ENCODE measurements at places on chromosomes 5 and 9.

DNA sequence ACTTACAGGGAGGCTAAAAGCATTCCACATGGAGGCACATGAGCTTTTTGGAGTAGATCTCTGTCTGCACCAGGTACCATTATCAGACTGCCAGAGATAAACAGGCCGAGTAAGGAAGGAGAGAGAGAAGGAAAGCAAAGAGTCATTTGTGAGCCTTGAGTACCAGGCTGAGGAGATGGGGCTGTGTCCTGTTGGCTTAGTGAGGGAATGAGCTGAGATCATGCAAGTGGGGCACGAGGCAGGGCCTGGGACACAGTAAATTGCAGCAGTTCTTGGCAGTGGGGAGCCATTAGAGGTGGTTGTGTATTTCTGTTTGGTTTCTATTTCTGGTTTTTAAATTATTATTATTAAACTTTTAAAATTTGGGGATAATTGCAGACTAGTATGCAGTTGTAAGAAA, 53.3 kb downstream of the TSTD2 start:
- DNase-seq, result no peak

- no peak for DNase-seq
Observed at GRCh38 chr5:178356431-178356872, 123.8 kb upstream of the PHYKPL start.

DNA sequence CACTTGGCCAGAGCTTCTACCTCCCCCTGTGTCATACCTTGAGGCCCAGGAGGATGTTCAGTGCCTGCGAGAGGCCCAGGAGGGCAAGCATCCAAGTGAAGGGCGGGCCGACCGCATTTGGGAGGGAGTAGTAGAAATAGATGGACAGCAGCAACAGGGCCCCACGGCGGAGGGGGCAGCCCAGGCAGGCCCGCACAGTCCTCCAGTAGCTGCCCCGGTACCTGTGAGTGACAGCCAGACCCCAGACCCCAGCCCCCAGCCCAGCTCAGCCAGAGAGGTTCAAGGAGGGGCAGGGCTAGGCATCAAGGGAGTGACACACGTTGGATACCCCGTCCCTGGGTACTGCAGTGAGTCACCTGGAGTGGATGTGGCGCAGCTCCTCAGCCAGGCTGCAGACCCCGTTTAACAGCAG, 1.4 kb downstream of the STING1 start:
- no peak for DNase-seq

DNA sequence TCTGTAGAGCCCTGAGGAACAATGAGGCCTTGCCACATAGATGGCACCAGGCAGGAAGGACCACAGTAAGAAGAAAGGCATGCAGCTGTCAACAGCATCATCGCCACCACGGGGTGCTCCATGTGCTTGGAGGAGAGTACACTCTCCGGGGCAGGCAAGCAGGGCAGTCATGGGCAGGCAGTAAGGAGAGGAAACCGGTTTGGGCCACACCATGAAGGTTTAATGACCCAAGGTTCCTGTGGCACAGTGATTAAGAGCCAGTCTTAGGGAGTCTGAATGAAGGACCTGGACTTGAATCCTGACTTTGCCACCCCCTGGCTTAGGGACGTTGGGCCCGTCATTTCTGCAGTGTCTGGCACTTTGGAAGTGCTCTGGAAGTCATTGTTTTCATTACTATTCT, 80.6 kb upstream of the ZBTB43 start:
- no peak for DNase-seq

- DNase-seq, result no peak
Observed at GRCh38 chr9:93843396-93843795, 111.8 kb downstream of the BARX1 start.

DNA sequence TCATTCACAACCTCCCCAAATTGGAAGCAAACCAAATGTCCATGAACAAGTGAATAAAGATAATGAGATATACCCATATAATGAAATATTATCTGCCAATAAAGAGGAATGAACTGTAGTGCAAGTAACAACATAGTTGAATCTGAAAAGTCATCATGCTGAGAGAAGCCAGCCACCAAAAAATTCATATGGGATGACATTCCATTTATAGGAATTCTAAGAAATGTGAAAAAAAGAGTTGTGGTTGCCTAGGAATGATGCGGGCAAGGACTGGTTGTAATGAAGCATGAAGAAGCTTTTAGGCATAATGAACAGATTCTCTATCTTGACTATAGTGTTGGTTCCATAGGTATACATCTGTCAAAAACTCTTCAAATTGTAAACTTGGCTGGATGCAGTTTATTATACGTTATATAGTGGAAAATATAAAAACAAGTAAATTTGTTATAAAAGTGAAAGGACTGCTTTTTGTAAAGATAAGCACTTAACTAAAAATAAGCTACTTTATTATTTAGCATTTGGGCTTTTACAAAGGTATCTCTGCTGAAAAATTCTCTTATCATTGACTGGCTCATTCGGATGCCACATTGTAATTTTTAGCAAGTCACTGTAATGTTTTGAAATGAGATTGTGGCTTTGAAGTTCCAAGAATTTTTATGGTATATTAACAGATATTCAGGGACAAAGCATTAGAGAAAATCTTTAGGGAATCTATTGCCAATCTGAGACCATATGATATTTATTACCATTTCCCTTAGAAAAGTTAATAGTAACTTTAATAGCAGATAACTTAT, 21.2 kb upstream of the TTC23L start:
- DNase-seq, result no peak

GRCh38 chr9:100498592-100498991, 25.6 kb downstream of the TMEFF1 start:
- no peak for DNase-seq

GRCh38 chr9:10479172-10479571, 133.6 kb downstream of the PTPRD start:
- DNase-seq, result no peak

GRCh38 chr5:152358861-152359568, 46.1 kb downstream of the NMUR2 start:
- no peak for DNase-seq

DNA sequence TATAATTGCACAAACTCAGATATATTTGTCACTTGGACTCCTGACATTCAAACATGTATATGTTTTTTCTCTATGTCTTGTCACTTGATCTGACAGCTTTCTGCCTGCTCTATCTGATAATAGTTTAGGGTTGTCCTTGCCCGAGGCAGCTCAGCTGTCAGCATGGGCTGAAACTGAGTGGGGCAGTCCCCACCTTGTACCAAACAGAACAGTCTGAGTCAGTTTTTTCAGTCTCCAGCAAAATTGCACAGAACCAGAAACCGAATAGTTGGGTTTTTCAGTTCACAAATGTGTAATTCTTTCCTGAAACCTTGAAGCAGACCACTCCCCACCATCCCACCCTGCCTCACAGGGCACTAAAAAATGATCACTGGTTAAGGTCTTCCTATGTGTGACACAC, 9.5 kb upstream of the HAND1 start:
- no peak for DNase-seq

- DNase-seq, result no peak
Observed at GRCh38 chr5:95076395-95077185, 208.3 kb downstream of the MCTP1 start.

GRCh38 chr5:178404987-178405386, 172.4 kb upstream of the PHYKPL start:
- DNase-seq, result no peak

DNA sequence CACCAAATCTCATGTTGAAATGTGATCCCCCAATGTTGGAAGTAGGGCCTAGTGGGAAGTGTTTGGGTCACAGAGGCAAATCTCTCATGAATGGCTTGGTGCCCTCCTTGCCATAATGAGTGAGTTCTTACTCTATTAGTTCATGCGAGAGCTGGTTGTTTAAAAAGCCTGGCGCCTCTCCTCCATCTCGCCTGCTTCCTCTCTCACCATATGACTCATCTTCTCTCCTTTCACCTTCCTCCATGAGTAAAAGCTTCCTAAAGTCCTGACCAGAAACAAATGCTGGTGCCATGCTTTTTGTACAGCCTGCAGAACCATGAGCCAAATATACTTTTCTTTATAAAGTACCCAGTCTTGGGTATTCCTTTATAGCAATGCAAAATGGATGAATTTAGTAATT, 20.9 kb upstream of the ARHGAP26 start:
- DNase-seq, result no peak

DNA sequence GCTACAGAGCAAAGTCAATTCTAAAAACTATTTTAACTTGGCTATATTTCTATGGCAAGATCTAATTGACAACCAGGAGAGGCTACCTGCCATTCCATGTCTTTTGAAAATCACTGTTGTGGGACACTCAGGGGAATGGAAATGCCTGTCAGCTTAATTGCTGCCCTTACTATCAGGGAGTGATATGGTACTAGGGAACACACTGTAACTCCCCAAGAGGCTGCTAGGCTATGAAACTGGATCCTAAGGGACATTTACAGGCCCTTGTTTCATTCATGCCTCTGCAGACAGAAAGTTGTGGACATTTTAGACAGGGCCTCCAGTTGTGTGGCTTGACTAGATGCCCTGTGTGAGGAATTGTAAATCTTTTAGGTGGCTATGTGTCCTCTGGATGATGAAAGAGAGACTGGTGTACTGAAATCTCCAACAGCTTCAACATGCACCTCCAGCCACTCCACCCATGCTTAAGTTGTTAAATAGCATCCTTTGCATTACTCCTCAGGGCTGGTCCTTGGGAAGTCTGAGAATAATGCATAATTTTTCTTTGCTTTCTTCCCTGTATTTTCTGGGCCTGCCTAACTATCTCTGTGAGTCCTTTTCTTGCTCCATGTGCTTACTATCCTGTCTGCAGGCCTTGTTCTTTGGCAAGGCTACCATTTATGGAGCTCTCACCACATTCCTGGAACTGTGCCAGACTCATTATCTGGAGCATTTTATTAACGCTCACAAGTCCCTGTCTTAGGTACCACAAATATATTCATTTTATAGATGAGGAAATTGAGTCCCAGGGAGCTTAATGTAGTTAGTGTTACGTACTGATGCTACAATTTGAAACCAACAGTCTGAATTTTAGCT, 3.2 kb downstream of the MROH2B start:
- DNase-seq, result no peak

DNA sequence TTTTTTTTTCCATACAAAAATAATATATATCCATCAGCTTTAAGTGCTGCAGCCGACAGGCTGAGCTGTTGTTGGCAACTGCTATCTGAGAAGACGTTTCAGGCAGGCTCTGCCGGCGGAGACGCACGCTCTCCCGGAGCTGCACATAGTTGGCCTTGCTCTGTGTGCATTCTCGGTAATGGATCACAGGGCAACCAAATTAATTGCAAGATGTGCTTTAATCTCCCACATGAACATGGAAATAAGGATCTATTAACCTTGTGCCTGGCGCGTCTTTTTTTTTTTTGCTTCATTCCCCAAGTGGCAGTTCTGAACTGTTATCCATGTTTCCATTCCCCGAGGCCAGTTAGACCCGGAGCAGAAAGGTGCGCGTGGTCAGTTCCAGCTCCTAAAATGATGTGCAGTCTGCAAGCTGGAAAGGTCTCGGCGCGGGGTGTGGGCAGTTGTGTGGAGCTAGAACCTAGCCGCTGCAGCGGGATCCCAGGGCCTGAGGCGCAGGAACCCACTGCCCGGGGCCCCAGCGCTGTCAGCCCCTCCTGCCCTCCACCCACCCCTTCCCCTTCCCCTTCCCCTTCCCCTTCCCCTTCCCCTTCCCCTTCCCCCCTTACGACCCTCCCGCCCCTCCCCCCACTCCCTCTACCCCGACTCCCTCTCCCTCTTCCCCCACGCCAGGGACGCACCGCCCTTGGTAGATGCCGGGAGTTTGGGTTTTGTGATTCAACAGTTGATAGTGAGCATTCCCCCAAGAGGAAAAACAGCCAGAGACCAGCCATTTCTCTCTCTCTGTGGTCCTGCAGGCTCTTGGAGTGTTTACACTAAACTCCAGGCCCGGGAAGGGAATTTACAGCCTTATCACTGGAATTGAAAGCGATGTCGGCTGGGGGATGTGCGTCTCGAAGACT, 137.8 kb downstream of the CEP120 start:
- no peak for DNase-seq

DNA sequence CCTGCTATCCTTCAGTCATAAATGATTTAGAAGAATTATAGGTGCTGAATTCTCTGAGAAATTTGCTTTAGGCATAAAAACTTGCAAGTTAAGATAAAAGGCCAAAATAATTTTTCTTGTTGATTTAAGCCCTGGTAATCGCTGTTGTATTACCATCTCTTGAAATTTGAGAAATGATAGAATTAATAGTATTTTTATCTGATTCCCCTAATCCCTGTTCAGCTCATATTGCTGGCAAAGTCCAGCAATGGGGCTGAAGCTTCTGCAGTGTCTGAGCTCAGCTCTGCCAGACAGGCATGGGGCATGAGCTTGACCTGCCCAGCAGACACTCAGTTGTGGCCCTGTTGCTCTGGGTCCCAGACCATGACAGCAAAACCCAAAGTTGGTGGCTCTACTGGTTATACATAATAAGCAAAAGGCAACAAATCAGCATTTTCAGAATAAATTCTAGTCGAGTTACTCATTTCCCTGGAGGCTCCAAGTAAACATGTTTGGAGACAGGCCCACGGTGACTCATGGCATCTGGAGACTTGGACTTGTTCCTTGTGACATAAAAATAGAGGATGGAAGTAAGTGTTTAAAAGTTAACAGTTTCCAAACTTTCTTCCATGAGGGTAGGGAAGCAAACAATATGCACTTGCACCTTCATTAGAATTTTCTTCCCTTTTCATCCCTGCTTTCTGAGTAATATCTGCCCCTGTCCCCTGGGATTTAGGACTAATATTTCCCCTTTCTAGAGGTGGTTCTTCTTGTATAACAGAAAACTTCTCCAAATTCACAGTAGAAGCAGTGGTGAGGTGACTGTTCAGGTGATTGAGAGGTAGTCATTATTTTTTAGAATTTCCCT, 60.2 kb upstream of the SLC2A8 start:
- no peak for DNase-seq

DNA sequence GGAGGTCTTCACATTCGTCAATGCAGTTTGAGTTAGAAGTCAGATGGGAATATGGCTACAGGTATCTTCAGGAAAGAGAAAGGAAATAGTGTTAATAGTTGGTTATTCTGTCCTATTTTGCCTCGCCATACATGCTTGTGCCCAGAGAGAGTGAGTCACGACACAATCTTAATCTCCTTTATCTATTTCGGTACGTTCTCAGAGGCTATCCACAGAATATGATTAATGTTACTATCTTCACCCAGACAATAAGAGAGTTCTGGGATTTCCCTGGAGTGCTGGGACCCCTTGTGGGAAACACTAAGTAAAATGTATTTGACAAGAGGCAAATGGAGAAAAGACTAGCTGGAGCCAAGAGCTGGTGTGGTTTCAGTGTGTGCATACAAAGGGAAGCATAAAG, 25.5 kb downstream of the MINAR2 start:
- DNase-seq, result no peak

GRCh38 chr9:12785260-12785770, 10.5 kb downstream of the LURAP1L start:
- no peak for DNase-seq

DNA sequence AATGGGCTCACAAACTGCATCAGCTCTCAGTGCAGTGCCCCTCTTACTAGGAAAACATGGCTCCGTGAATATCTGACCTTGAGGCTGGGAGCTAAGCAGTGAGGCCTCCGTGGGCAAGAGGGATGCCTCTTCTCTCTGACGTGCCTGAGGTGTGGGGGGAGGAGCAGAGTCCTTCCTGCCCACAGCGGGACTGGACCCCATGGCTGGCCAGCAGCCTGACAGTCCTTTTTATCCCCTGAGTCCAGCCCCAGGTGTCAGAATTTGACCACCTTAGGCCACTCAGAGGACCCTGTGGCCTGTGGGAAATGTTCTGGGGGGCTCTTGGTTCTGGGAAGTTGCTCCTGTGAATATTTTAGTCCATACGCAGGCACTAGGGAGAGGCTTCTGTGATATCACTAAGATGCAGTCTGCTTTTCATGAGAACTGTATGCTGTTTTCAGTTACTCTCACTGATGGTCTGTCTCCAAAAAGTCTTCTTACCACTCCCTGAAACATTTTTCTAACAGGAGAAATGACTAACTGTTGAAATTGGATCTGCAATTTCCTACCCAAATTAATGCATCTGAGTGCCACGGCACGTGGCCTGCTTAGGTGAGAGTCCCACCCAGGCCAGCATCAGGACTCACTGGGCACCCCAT, 23.4 kb downstream of the ANGPTL2 start:
- DNase-seq, result no peak

Data from hypothalamus (tissue), 51 donors.